ENCODE measurements at places on chromosomes 7 and 10.

GRCh38 chr10:132600416-132600815, 62.8 kb downstream of the INPP5A start:
- no peak for DNase-seq

DNA sequence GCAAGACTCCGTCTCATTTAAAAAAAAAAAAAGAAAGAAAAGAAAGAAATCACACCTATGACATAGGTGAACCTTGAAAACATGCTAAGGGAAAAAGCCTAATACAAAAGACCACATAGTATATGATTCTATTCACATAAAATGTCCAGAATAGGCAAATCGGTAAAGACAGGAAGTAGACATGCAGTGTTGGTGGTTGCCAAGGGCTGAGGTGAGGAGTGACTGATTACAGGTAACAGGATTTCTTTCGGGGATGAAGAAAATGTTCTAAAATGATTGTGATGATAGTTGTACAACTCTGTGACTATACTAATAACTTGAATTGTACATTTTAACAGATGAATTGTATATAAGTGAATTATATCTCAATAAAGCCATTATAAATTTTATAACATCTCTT, 3.3 kb downstream of the XPNPEP1 start:
- DNase-seq, result no peak

- DNase-seq, result no peak
These were observed 27.2 kb upstream of the ATP6V0A4 start for GRCh38 chr7:138825049-138825721.

DNA sequence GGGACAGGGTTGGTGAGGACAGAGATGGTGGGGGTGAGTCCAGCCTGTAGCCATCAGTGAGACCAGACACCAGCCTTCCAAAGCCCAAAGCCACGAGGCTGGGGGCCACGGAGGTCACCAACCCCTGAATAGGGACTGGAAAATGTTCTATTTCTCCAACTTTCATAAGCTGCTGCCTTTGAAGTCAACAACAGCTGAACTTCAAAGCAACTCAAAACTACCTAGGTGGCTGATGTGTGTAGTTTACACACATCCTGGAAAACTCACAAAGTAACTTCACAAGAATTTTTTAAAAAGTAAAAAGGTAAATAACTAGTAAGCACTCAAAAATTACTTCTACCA, 88.8 kb downstream of the CHST15 start:
- no peak for DNase-seq

- DNase-seq, result no peak
These were observed 140.4 kb downstream of the PIP4K2A start for GRCh38 chr10:22573820-22574569.

- DNase-seq, result no peak
These were observed 35.3 kb downstream of the NET1 start for GRCh38 chr10:5447611-5448071.

DNA sequence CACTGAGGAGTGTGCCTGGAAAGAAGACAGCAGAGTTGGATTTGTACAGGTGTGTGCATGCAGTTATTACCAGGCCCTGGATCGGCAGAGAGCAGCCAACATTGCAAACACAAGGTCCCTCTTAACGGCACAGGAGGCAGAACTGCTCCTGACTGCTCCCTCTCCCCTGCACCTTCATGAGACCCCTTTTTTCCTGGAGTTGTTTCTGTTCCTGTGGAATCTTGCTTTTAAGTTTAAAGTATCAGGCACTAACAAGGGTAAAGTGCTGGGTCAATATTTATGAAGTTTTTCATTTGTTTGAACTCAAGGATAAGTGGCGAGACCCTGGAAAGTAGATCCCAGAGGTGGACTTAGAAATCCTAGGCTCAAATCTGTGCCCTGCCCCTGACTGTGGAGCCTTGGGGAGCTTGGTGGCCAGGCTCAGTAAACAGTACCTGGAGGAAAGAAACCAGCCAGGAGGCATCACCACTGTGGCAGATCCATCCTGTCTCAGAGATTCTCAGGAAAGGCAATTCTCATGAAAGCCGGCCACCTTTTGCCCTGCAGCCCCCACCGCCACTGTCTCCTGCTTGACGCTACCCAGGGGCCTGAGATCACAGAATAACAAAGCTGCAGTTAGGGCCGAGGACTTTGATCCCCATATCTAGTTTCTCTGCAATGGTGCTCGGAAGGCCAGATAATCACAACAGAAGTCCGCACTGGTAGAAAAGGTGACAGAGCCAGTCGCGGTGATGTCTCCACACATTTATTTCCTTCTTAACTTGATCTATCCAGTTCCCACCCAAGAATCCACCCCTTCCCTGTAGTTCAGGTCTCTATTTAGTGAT, 36.7 kb downstream of the DDC start:
- DNase-seq, result no peak

- no peak for DNase-seq
These were observed 611.1 kb upstream of the COBL start for GRCh38 chr7:51927738-51928137.

GRCh38 chr10:47025540-47026300, 114.5 kb downstream of the PTPN20 start:
- no peak for DNase-seq

DNA sequence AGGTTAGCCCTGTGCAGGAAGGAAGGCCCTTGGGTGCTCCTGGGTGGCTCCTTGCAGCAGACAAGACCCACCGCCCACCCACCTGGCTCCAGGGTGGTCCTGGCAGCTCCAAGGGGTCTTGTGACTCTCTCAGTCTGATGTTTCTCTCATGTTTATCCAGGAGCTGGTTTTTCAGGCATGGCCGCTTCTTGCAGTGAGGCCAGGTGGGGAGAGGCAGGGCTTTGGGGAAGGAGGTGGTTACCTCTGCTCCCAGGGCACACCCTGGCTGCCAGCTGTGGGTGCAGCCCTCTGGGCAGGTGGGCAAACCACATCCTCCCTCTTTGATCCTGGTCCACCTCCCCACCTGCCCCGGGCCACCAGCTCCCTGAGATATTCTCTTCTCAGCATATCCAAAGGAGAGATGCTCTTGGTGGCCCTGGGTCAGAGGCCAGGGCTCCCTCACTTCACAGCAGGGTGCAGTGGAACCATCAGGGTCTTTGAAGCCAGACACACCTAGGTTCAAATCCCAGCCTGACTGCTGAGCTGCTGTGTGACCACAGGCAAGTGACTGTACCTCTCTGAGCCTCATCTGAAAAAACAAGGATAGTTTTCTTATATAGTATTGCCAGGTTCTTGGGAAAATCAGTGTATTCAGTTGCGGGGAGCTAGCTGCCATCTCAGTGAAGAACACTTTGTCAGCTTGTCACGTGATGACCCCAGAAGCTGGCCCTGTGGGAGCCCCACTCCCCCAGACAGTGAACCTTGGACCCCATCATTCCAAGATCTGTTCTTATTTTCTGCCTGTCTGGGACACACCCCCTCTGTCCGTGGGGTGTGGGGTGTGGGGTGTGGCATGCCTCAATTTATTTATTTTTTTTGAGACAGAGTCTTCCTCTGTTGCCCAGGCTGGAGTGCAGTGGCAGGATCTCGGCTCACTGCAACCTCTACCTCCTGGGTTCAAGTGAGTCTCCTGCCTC, 11.5 kb downstream of the GTF2IRD1 start:
- DNase-seq, result no peak

DNA sequence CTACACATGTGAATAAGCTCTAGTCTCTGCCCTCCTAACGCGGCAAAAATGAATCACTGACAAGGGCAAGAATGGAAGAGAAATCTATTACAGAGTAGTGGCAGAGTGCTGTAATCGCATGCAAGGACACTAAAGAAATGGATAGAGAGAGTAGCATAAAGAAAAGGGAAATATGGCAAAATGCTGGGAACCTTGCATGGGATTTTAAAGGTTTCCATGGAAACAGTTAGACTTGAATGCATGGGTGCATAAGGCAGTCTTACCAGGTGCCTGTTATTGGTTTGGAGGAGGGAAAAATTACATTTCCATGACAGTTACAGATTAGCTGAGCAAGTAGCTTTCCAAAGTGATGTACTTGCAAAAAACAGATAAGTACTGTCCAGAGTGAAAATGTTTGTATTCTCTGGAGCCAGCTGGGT, 233.4 kb downstream of the PTN start:
- DNase-seq, result no peak

DNA sequence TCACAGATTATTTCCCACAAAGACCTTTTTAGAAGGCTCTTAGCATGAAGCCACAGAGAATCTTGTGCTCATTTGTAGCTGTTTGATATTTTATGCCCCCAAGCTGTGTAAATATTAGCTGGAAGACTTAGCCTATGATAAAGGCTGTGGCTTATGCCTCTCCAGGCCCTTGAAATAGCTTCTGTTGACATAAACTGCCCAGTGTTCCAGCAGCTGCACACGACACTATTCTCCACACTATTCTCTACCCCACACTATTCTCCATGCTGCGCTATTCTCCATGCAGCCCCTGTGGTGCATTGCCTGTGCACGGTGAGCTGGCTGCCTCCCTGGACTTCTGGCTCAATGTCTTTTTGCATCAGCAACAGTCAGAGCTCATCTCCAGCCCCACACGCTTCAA, 13.1 kb downstream of the DDC start:
- DNase-seq, result no peak

DNA sequence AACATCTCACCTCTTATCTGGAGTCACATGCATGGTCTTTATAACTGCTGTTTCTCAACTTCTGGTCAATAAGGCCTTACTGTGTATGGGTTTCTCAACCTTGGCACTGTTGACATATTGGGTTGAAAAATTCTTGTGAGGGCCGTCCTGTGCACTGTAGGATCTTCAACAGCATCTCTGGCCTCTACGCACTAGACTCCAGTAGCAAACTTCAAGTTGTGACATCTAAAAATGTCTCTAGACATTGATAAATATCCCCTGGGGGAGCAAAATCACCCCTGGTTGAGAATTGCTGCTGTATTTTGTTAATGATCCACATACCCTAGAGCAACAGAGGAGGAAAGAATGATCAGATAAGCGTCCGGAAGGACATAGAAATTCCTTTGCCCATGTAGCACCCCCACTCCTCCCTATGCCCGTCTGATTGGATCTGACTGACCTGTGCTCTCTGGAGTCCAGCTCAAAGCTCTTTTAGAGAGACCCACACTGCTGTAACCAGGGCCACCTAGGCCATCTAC, 423.5 kb upstream of the ZMIZ1 start:
- DNase-seq, result no peak

- no peak for DNase-seq
These were observed 339.9 kb downstream of the CXCL12 start for GRCh38 chr10:44045020-44045419.

GRCh38 chr10:78081292-78081691, 47.6 kb downstream of the RPS24 start:
- no peak for DNase-seq

- no peak for DNase-seq
These were observed 29.0 kb downstream of the DENND2A start for GRCh38 chr7:140611641-140612040.

DNA sequence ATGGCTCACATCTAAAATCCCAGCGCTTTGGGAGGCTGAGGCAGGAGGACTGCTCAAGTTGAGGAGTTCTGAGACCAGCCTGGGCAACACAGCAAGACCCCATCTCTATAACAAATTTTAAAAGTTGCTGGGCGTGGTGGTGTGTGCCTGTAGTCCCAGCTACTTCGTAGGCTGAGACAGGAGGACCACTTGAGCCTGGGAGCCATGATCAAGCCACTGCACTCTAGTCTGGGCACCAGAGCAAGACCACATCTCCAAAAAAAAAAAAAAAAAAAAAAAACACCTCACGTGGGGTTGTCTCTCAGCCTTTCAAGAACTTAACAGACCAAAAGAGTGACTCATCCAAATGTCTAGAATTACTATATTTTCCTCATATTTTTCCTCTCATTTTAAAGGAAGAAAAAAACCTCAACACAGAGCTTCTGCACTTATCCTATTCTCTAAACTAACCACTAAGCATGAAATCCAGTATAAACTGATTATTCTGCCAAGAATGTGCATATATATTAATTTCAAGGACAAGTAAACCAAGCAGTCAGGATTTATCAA, 46.3 kb downstream of the CUL2 start:
- no peak for DNase-seq
